HFFc6 (cell line): ENCODE measurements at places on chromosomes 11 and 22. TPM values are rescaled to one million over a fixed set of nuclear protein-coding genes. Genes with fewer than 3 reads are reported as not detected.
A peak's percentile ranks its signal among the peaks of the same experiment; 100 is the strongest.

DNA sequence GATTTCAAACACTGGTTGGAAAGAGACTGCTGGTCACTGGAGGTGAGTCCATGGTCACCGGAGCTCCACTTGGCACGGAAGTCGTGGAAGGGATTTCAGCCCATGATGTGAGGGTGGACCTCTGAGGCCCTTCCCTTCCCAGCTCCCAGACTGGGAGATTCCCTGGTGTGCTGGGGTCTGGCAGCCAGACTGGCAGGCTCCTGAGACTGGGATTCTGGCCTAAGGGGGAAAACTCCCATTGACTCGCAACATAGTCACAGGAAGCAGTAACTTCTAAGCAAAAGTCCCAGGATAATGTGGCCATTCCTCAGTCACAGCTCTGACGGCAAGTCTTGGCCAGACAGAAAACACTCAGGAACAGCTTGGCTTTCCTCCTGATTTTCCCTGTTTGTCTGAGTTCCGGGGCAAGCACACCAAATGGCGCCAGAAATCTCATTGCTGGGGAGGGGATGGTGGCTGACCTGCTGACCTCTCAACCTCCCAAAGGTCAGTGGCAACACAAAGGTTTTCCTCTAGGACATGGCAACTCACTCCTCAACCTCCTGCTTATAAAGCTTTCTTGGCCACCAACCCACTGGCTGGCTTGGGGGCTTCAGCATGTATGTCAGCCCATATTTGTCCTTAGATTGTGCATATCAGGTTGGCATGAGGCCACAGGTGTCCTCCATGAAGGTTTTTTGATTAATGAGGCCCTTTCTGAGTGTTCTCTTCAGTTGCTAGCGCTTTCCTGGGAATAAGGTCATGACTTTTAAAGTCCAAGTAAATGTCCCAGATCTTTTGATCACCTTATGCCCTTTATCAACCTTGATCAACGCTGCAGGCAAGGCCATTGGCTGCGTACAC lies 99.5 kb downstream of the CCDC81 start:
- peaks cover 4% of the 10 kb centered on the region; the same call in 1 of the 2 replicates for H3K36me3 ChIP-seq
- no peaks in the 10 kb centered on the region; the same call in none of the 2 replicates for H3K27me3 ChIP-seq
- peak overlapping the region; percentile 31; the same call in 1 of the 2 replicates for H3K27ac ChIP-seq
- no peak for DNase-seq
- H3K4me1 ChIP-seq = peaks cover 54% of the 10 kb centered on the region
- H3K4me3 ChIP-seq = no peak overlapping the region

OR51B4 gene
- not detected in 3 replicates for total RNA-seq

DNA sequence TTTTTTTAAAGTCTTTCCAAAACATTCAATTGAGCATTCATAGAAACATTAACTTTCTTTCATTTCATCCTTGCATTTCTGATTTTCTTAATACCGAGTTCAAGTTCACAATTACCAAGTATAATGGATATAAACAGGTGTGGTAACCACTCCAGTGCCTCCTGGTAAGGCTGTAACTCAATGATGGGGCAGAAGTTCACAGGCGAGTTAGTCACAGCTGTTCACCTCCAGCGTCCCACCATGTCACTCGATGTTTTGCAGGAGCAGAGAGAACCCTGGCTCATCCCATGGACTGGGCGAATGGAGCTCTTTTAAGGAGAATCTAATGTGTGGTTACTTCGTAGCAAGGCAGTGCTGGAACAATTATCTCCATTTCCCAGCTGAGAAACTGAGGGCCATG lies 94.4 kb upstream of the ALX4 start:
- no peak overlapping the region for H3K4me3 ChIP-seq
- no peak overlapping the region for H3K27ac ChIP-seq
- DNase-seq = no peak
- H3K36me3 ChIP-seq = no peaks in the 10 kb centered on the region

ROM1 gene
- total RNA-seq = 2.8 to 3.7 TPM (median 3.1 TPM) in 3 replicates

DNA sequence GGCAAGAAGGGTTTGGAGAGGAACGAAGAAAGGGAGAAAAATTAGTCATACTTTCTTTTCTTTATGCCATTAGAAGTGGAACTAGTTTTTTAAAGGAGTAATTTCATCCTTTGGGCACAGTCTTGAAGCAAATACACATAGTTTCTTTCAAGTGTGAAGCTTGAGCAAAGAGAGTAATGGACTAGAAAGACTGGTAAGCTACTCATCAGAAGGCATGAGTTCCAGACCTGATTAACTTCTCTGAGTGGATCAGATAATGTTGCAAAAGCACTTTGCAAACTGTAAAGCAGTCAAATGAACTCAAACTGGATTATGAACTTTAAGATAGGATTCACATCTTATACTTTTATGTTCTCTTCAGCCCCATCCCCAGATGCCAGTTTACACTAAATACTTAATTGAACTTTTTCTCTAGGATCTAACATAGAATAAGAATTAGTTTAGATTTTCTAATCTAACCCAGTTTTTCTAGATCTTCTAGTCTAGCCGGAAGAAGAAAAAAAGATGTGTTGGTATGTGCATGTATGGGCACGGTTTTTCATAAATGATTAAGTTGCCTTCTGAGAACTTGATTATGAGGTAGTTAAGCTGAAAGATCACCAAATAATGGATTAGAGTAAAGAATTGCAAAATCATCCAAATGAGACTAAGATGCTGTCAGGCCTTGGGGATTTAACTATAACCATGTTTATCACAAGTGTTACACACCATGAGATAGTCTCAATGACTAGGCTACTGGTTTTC lies 2.5 kb downstream of the DDIAS start:
- no peak overlapping the region for H3K4me3 ChIP-seq
- no peak overlapping the region for H3K27ac ChIP-seq
- H3K27me3 ChIP-seq = no peaks in the 10 kb centered on the region
- H3K4me1 ChIP-seq = peaks cover 55% of the 10 kb centered on the region
- no peaks in the 10 kb centered on the region for H3K36me3 ChIP-seq

DNA sequence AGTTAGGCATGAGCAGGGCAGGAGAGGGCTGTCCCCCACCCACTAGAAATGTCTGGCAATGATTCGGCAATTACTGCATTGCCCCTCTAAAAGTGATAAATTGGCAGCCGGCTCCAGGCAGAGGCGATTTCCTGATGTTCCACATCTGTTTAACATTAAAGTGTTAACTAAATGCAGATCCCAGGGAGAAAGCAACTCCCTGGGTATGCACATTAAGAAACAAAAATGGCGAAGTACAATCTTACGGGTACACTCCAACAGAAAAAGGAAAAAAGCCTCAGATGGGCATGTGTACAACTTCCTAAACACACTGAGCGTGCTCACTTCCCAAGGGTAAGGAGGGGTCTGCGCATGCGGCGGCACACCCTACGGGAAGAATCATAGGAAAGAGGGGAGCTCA lies 314.4 kb downstream of the CASP12 start:
- no peaks in the 10 kb centered on the region for H3K27me3 ChIP-seq
- H3K27ac ChIP-seq = no peak overlapping the region
- H3K4me3 ChIP-seq = no peak overlapping the region; the same call in 1 of the 2 replicates
- H3K4me1 ChIP-seq = no peaks in the 10 kb centered on the region
- no peak for DNase-seq

KCNA4 gene
- not detected in 3 replicates for total RNA-seq

CADM1 gene
- total RNA-seq = not detected in 3 replicates

DNA sequence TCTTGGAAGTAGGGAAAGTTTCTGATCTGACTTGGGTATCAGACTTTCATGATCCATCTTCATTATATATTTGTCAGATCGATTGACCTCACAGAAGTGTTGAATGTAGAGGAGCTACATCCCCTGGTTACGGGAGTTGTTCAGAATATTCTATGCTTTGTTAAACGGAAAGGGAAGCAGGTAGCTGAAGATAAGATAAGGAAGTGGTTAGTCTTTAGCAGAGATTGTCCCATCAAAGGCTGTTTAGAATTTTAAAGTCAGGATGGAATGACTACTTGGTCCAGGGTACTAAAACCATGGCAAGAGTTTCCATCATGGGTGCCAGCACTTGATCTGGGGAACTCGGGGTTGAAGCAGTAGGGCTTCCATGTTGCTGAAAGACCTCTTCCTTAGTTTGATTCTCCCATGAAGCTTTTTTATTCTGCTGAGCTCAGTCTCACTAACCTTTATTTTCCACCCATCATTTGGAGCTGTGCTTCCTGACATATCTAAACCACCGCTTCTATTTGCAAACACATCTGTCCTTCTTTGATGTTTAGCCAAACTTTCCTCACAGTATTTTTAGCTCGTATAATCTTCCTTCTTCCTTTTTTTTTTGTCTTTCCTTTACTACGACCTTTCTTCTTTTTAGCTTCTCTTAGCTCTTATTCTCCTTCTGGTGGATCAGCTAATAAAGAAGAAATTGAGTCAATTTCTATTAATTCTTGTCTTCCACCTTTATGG lies 4.0 kb upstream of the C22orf31 start:
- peaks cover 42% of the 10 kb centered on the region for H3K27me3 ChIP-seq
- no peaks in the 10 kb centered on the region for H3K4me1 ChIP-seq
- no peak overlapping the region for H3K27ac ChIP-seq
- H3K4me3 ChIP-seq = no peak overlapping the region
- H3K36me3 ChIP-seq = no peaks in the 10 kb centered on the region

ANKK1 gene
- total RNA-seq = not detected in 3 replicates

ASRGL1 gene
- total RNA-seq = 0.43 to 0.69 TPM in 2 of 3 replicates, not detected in the other

DNA sequence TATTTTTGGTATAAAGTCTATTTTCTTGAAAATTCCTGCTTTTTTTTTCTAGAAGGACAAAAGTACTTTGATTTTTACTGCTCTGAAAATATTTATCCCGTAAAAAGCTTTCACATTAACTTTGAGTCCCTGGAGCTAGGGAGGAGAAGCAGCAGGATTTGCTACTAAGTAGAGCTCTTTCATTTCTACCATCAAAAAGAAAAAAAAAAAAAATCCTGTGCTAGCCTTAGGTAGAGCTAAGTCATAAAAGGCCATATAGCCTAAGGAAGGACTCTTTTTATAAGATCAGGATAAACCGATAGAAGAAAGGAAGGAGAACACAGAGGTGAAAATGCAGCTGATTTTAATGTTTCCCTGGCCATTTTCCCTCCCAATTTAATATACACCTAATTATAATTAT lies 48.0 kb downstream of the CSTPP1 start:
- no peak overlapping the region for H3K4me3 ChIP-seq
- no peak for DNase-seq
- no peaks in the 10 kb centered on the region for H3K27me3 ChIP-seq
- no peak overlapping the region for H3K27ac ChIP-seq

- no peak overlapping the region for H3K27ac ChIP-seq
- peaks cover 37% of the 10 kb centered on the region for H3K27me3 ChIP-seq
- H3K4me1 ChIP-seq = no peaks in the 10 kb centered on the region
- no peak overlapping the region for H3K4me3 ChIP-seq
These were observed 59.8 kb downstream of the SC5D start for GRCh38 chr11:121352251-121352891.
